ENCODE measurements at places on chromosomes 16 and 17.

DNA sequence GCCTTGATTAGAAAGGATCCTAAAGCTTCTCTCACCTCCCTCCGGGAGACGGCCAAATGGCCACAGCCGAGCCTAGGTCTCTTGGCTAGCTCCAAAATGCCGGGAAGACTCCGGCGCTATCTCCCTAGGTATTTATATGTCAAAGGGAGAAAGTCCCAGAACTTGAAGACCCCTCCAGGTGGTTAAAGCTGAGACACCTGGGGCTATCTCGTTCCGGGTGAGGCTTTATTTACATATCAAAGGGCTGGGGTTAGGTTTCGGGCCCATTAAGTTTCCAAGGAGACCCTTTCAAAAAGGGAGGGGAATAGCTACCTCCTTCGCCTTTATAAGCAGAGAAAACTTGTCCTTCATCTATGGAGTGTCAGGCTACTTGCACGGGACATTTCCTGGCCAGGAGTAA lies 70.9 kb upstream of the KIFC3 start:
- no peak for DNase-seq

- no peak for DNase-seq
These were observed 116.5 kb downstream of the BANP start for GRCh38 chr16:88067530-88068411.

DNA sequence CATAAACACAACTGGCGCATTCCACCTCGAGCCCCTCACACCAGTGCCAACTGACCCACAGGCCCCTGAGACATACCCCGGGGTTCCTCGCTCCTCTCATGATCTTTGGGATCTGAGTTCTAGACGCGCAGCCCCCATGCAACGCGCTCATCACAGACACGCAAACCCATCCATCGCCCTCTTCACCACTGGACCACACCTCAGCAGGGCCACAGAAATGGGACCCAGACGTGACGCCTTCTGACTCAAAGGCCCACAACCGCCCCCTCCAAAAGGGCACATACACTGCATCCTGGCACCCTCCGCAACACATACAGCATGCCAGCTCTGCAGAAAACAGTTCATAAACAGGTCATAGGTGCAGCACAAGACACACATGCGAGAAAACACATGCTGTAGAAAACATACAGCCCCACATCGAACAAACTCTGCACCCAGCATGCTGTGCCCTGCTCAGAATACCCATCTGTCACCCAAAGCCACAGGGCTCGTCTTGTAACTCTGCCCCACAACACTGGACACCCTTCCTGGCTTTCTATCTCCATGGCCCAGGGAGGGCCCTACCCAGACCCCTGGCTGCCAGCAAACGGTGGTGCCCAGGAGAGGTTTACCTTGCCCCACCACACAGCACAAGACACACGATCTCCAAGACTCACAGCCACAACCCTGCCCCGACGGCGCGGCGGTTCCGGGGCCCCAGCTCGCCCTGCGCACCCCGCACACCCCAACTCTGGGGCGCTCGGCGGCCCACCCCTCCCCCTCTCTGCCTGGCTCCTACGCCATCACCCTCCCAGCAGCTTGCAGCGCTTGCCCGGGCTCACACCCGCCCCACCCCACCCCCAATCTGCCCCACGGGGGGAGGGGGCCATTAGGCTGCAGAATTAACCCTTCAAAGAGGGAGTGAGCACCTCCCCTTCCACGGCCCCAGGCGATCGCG lies 887 bp downstream of the ZBTB4 start:
- DNase-seq = no peak

- no peak for DNase-seq
These were observed 1.2 kb downstream of the SLC9A5 start for GRCh38 chr16:67250045-67250327.

DNA sequence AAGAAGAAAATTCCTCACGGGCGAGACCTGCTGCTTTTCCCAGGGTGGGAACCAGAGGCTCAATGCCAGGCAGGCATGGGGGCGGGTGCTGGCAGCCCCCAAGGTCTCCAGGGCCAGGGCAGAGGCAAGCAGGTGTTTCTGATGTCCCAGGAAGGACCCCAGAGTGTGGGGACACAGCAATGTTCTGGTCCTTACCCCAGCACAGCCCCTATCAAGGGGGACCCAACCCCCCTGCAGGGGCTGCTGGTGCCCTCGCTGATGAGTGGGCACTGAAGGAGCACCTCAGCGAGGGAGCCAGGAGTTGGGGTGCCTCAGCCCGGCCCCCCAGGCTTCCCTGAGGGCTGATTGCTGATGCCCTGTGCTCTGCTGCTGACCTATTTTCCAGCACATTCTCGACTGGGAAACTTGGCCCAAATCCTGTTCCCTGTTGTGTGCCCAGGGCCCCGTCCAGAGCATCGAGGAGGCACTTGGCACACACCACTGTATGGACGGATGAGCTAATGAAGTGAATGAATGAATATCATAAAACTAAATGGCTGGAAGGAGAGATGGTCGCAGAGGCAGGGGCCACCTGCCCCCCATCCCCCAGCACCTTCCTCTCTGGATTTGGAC lies 2.8 kb downstream of the DBNDD1 start:
- DNase-seq = peak; percentile 49

DNA sequence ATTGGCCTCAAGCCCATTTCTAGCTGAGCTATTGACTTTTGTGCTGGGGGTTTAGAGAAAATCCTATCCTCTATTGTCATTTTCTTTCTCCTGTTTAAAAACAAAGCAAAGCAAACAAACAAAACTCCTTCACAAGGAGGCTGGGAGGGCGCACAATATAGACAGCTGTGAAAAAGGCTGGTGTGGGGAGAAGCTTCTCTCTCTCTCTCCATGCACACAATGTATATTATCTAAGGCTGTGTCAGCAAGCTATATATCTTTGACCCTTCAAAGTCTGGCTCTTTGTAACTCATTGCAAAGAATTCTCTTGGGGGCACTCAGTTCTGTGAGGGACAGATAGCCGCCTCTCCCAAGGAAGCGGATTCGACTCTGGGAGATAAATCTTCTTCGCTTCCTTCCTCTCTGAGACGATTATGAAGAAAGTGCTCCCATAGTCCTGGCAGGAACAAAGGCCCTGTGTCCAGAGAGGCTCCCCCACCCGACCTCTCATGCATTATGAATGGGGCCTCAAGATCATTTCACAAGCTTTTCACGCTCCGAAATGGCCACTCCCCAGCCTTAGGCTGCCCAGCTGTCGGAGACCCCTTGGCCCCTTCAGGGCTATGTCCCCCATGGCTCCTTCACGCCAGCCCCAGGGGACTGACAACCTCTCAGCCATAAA lies 33.2 kb upstream of the MEAK7 start:
- no peak for DNase-seq
